ENCODE measurements at places on chromosomes 3 and 15. TPM values are rescaled to one million over a fixed set of nuclear protein-coding genes. Genes with fewer than 3 reads are reported as not detected.

Gene PARP3
- 44.0 TPM for total RNA-seq

Gene GPR149
- not detected for total RNA-seq

Gene TMEM266
- not detected for total RNA-seq

Gene ACAN
- total RNA-seq: under 0.01 TPM

Gene KCNH8
- not detected for total RNA-seq

Gene HCLS1
- not detected for total RNA-seq

Gene BCHE
- 0.19 TPM for total RNA-seq

Gene GOLGA6L7
- not detected for total RNA-seq

Gene SPINK8
- total RNA-seq: not detected

Gene GRK7
- total RNA-seq: not detected

Gene SLC12A1
- not detected for total RNA-seq

Gene THAP10
- 8.9 TPM for total RNA-seq

Gene CAPN3
- 0.17 TPM for total RNA-seq

Gene ECE2
- total RNA-seq: not detected

Gene GOLGA8T
- not detected for total RNA-seq

Gene LNP1
- 6.4 TPM for total RNA-seq

Gene PIGX
- 26.4 TPM for total RNA-seq

Gene CGNL1
- 2.2 TPM for total RNA-seq

Gene SEMA6D
- total RNA-seq: not detected

Gene SERINC4
- total RNA-seq: not detected

Gene NLGN1
- total RNA-seq: not detected

Gene TERC
- 434 TPM for total RNA-seq

Gene DNAJC13
- 45.4 TPM for total RNA-seq

Gene BOC
- 2.4 TPM for total RNA-seq

Gene MESP2
- 0.45 TPM for total RNA-seq

Gene ACSBG1
- under 0.01 TPM for total RNA-seq

Gene GOLGA6D
- not detected for total RNA-seq

Gene SOX14
- total RNA-seq: not detected

Gene TGM5
- 0.64 TPM for total RNA-seq

Gene PCOLCE2
- total RNA-seq: 0.75 TPM

Gene C3orf49
- total RNA-seq: not detected

Gene PTPRG
- total RNA-seq: 26.2 TPM

Gene CHAC1
- total RNA-seq: 1.5 TPM

Gene SUCNR1
- 0.06 TPM for total RNA-seq

Gene IL5RA
- total RNA-seq: not detected

Gene SGO1
- total RNA-seq: 19.3 TPM

Gene SNAPC5
- 17.6 TPM for total RNA-seq

Gene GOLGA6A
- not detected for total RNA-seq

Gene POLQ
- 14.6 TPM for total RNA-seq

Gene ACKR2
- total RNA-seq: 0.11 TPM

Gene STAB1
- not detected for total RNA-seq

Gene GPR171
- not detected for total RNA-seq

Gene MYO5A
- total RNA-seq: 53.7 TPM

Measured in LHCN-M2 (cell line).